ENCODE measurements at places on chromosomes 6 and 20.

GRCh38 chr6:90676516-90677300 lies 89.8 kb upstream of the MAP3K7 start:
- no peak for DNase-seq

GRCh38 chr6:31739639-31740396 lies at the start of gene MSH5:
TSS of gene MSH5 (plus strand) at chr6:31740005. CDS start at chr6:31740467, 462 bp downstream.
- DNase-seq, result peak; percentile 99

GRCh38 chr6:135890876-135891275 lies 39.4 kb downstream of the PDE7B start:
- DNase-seq, result no peak

DNA sequence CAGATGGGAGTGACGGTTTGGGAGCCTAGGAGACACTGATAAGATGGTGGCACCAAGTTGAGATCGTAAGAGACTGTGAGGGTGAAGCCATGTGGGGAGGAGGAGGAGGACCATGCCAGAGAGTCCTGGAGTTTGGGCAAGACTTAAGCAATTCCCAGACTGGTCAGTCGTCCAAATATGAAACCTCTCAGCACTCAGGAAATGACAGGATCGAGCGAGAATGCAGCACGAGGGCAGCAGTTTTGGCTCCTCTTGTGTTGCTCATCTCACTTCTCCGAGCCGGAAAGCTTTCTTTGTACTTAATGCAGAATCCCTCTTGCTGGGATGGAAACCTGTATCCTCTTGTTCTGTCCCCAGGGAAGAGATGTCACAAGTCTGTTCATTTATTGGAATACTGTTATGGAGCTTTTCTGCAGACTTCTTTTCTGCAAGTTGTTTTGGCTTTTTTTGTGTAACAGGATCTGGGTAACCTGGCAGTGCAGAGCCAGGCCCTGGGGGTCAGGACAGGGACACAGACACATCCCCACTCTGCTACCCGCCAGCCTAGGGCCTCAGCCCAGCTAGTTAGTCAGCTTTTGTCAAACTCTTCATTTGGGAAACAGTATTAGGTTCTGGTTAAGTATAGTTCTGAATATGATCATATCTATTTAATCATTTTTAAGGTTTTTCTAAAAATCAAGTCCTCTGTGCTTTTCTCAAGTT lies 34.3 kb downstream of the FNDC1 start:
- no peak for DNase-seq

- peak; percentile 83 for DNase-seq
Observed at GRCh38 chr6:13253272-13253671, 75.1 kb downstream of the TBC1D7 start.

DNA sequence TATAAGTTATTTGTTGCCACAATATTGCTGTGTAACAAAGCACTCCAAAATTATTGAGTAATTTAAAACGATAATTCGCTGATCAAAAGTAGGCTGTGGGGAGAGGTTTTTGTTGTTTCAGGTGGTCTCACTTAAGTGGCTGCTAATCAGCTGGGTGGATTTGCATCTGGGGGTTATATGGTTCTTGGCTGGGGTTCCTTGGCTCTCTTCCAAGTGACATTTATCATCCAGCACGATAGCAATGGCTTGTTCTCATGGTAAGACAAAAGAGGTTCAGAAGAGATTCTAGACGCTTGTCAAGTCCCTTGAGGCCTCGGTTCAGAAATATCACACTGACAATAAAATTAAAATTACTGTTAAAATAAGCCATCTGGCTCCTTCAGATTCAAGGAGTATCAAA lies 1648.8 kb downstream of the GRIK2 start:
- DNase-seq, result no peak

GRCh38 chr20:17776551-17776950 lies 76.8 kb downstream of the BANF2 start:
- no peak for DNase-seq

DNA sequence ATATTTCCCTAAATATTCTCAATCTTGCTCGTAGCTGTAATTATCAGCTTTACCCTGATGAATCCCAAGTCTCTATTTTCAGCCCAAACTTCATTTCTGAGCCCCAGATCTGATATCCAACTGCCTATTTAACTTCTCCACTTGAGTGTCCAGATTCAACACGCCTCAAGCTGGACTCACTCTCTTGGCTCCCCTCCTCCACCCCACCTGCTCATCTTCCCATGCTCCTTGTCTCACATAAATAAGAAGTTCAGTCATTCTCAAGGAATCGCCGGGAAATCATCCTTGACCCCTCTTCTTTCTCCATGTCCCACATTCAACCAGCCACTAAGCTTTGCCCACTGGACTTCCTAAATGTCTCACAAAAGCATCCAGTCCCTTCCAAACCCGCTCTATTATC lies 89.9 kb upstream of the STMND1 start:
- DNase-seq, result no peak

- DNase-seq, result peak; percentile 16
Observed at GRCh38 chr6:70415247-70415646, 1.9 kb downstream of the FAM135A start.

DNA sequence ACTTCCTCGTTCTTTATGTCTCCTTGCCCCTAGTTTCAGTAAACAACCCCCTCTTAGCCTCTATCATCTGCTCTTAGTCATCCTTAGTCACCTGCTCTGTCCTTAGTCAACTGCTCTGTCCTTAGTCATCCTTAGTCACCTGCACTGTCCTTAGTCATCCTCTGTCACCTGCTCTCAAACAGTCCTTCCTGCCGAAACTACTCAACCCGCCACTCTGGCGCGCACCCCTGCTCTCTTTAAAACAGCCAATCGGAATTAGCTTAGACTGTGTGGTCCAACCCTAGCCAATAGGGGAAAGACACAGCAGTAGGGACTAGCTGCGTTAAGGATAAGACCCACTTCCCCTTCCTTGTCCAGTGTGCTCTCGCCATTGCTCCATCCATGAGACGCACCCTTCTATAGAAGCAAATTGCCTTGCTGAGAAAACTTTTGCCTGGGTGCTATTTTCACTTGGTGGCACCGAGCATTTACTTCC lies 73.9 kb downstream of the BACH2 start:
- peak; percentile 9 for DNase-seq

DNA sequence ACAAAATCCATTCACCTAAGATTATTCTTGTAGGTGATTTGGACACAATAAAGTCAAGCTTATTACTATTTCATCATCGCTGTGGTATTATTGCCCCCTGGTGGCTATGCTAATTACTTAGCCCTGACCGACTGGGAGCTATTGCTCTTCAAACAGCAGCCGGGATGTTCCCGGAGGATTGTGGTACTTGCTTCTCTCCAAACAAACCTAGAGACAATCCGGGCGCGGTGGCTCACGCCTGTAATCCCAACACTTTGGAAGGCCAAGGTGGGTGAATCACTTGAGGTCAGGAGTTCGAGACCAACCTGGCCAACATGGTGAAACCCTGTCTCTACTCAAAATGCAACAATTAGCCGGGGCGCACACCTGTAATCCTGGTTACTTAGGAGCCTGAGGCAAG lies 15.4 kb upstream of the STMND1 start:
- peak; percentile 11 for DNase-seq

- DNase-seq, result no peak
Observed at GRCh38 chr6:119326291-119327005, 23.1 kb downstream of the MAN1A1 start.

- DNase-seq, result no peak
Observed at GRCh38 chr20:5328268-5328667, 11.5 kb upstream of the PROKR2 start.

DNA sequence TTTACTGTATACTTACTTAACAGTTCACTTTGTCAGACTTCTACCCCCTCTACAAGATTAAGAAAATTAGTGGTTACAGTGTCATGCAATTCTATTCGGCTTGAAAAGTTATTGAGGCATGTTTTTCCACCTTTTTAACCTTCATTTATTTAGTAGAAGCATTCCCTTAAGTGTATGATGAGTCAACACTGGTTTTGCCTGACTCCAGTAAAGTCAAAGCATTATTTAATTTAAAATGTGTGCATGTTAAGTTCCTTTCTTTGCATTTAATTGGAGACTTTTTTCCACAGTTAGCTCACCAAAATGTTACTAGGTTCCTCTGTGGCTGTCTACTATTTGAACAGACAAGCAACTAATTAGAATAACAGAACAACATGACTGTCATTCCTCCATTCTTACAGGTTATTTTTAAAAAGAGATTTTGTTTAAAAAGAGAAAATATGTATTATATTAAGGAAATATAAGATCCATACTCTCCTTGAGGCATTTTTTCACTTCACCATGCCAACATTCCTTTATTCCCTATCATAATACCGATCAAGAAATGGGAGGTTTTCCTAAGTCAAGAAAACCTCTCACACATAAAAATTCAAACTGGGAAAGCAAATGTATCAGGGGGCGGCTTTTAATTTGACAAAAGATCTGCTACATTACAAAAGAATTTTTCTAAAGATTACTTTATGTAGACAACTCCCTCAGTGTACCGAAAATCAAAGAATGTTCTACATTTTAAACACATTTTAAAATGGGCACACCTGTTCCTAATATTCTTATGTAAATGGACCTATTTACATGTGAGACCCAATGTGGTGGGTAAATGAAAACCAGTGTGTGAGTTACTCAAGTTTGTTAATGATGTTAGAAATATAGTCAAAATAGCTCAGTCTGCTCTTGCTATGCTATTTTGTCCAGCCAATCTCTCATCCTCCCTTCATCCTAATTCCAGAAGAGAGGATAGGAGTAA lies 361.2 kb downstream of the UTRN start:
- DNase-seq, result no peak

DNA sequence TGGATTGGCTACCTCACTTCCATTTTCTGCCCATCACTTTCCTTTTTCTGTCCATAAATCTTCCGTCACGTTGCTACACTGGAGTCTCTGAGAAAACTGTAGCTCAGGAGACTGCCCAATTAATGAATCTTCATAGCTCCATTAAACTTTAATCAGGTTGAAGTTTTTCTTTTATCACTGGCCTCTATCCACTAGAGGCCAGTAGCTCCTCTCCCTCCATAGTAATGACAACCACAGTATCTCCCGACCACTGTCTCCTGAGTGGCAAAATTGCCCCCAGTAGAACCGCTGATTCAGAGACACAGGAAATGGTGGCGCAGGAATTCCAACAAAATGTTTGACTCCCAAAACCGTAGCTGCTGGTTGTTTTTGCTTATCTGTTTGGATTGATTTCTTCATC lies 18.4 kb upstream of the DOK5 start:
- DNase-seq, result no peak

DNA sequence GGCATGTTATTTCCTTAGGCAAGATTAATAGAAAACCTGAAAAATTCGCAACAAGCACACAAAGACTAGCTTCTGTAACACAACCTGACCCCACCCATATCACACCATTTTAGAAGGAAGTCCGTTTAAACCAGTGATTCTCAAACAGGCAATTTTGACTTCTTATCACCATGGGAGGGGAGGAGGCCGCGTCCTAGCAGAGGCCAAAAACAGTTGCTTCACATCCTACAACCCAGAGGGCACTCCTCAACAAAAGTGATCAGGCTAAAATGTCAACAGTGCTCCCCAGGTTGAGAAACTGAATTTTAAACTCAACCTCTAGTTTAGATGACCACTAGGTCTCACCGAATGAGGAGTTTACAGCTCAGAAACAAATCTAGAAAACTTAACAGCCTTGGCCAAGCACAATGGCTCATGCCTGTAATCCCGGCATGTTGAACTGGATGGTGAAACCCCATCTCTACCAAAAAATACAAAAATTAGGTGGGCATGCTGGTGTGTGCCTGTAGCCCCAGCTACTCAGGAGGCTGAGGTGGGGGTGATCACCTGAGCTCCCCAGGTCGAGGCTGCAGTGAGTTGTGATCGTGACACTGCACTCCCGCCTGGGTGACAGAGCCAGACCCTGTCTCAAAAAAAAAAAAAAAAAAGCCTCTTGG lies 3.4 kb downstream of the SNX5 start:
- no peak for DNase-seq

DNA sequence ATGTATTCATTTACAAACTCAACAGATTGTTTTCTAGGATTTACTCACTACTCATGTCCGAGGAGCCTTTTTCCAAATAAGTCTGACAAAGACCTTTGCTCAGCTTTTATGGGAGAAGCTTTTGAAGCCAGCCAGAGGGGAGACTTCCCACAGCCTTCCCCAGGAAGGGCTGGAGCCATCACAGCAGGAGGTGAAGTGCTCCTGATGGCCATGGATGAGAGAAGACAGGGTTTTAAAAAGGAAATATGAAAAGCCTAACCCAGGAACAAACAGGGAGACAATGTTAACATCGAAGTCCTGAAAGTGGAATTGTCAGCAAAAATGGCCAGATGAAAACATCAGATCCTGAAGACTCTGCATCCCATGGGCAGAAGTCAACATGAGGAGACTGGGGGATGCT lies 11.6 kb upstream of the TAGAP start:
- DNase-seq, result no peak

DNA sequence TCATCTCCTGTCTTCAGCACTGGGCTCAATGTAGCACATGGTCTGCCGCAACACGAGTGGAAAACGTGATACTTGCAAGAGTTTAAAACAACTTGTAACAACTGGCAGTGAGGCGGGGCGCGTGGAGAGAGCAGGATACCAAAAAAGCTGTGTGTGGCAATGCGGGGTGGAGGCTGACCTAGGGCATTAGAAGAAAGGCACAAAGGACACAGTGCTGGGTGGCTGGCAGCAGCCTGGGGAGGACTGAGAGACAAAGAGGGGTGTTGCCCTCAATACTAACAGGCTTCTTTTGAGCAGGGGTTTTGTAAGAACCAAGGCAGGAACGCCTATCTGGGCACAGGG lies 1.5 kb upstream of the GFOD1 start:
- DNase-seq, result no peak

- no peak for DNase-seq
Observed at GRCh38 chr20:41798930-41799502, 180.8 kb upstream of the CHD6 start.

GRCh38 chr6:114579486-114579885 lies 236.7 kb upstream of the HS3ST5 start:
- no peak for DNase-seq

DNA sequence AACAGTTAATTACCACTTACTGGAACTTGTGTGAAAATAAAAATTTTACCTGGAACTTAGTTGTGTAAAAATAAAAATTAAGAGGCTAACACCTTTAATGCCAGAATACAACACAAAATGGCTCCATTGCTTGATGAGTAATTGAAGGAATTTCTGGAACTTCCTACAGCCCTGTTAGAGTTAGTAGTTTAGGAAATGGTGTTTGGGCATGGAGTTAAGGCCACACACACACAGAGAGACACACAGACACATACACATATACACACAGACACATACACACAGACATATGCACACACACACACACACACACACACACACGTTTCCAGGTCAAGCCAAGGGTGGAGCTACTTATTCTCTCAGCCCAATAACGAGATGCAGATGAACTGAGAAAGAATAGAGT lies 20.6 kb upstream of the CST3 start:
- DNase-seq, result no peak

- no peak for DNase-seq
Observed at GRCh38 chr20:53748176-53748575, 154.5 kb upstream of the ZNF217 start.

DNA sequence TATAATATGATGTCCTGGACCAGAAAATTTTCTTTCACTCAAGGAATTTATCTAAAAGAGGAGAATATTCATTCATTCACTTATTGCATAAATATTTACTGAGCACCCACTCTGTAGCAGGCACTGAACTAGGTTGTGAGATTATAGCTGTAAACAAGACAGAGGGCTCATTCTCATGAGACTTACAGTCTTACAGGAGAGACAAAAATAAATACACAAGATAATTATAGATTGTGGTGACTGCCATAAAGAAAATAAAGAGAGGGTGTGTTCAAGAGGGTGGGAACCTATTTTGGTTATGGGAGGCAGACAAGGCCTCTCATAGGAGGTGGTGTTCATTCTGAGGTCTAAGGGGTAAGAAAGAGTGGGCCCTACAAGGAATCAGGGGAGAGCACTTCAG lies 109.9 kb upstream of the SUPT3H start:
- no peak for DNase-seq

- no peak for DNase-seq
Observed at GRCh38 chr6:38610050-38610625, 29.6 kb downstream of the BTBD9 start.
